ENCODE measurements at places on chromosomes 13 and 19. TPM values are rescaled to one million over a fixed set of nuclear protein-coding genes. Genes with fewer than 3 reads are reported as not detected.

Gene ZNF85
- polyA plus RNA-seq, result 10.7 TPM

Gene ATP4B
- polyA plus RNA-seq, result not detected

Gene ZNF536
- 2.9 TPM for polyA plus RNA-seq

Gene ARL11
- 0.29 TPM for polyA plus RNA-seq

DNA sequence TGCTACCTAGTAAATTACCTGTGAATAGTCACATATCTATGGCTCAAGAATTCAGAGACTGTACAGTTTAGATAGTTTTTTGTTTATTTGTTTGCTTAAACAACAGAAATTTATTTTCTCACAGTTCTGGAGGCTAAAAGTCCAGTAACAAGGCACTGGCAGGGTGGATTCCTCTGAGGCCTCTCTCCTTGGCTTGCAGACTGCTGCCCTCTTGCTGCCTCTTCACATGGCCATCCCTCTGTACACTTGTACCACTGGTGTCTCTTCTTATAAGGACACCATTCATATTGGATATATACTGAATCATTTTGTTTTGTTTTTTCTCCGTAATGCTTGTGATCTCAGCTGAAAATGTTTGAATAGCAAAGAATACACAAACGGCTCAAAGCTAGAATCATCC, 56.4 kb upstream of the MIR17HG start:
- DNase-seq, result no peak

DNA sequence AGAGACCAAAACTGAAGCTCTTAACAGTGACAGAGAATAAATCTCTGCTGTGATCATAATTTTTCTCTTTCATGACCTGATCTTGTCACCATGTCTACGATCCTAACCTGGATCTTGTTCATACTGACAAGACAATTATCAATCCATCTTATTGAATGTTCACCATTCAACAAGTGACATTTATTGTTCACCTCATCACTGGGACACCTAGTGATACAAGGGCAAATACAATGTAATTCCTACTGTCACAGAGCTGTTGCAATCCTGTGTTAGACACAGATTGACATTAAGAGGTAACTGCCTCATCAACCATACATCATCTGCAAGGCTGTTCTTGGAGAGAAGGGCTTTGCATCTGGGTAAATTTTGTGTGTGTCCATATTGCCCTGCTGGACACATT, 942.4 kb upstream of the PRR20A start:
- no peak for DNase-seq

DNA sequence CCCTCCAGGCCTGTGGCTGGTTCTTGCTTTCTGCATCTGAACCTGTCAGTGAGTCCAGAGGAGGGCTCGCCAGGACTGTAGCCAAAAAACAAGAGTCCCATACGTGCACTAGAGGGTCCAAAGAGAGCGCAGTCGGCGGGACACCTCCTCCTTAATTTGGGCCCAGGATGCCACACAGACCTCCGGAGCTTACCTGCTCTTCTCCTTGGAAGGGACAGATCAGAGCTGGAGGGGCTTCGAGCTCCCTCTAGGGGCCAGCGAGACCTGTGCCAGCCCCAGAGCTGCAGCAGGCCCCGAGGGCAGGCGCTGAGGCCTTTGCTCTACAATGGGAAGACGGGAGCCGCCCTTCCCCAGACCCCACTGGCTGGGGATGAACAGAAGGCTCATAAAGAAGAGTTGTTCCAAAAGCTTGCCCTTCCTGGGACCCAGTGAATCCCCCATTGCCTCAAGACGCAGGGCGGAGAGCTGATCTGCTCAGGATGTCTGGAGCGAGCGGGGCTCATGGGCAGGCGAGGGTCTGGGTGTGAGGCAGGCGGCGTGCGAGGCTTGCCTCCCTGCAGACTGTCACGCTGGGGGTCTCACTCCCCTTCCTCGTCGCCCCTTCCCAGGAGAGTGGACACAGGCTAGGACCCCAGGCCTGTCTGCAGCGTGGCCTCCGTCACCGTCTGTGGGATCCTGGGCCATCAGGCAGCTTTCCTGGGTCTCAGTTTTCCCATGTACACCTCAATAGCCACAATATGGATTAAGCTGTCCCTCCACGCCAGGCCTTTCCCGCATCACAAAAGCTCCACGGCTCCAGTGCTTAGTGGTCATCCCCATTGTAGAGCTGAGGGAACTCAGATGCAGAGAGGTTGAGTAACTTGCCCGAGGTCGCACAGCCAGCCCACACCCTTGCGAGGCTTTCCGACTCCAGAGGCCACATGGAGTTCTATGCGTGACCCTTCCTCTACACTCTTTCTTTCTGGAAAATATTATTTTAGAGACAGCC, 46.9 kb upstream of the VSTM2B start:
- DNase-seq, result peak; percentile 27

DNA sequence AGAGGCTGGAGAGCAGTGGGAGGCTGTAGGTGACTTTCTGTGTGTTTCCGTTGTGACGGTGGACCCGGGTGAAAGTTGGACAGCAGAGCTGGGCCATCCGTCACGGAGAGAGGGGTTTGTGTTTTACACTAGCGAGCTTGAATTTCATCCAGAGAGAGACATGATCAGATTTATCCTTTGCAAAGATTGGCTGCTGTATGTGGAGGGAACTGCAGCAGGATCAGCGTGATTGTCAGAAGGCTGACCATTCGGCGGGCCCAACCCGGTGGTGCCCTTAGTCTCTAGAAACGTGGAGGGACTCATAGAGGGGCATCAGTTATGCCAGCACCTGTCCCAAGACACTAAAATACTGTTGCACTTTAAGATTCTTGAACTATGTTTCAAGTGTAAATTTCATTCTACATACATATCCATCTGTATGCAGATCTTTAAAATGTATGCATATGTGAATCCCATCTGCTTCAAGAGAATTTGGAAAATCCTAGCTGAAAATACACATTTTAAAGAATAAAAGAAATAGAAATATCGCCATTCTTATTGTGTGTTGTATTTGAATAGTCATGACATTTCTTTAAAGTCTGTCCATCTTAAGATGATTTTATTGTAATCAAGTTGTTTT, 7.0 kb downstream of the FAM124A start:
- DNase-seq, result no peak

DNA sequence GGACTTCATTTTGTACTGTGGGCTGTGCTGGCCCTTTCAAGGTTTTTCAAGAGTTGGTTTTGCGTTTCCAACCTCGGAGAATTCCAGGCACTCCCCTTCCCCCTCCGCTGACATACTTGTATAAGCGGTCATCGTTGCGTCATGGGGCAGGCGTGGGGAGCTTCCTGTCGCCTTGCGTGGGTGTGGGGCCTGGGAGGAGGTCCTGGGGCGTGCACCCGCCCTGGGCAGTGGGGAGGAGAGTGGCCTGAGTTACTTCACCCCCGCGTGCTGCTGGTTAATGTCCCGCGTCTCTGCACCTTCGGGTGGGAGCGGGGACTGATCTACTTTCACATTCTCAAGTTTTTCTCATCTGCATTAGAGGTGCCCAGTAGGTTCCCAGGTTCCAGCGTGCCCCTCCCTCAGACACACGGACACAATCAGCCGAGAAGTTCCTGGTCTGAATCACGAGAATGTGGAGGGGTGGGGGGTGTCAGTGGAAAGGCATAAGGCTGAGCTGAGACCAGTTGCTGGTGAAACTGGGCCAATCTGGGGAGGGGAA, 4.1 kb downstream of the IER2 start:
- DNase-seq, result peak; percentile 95

GRCh38 chr13:68550330-68550729, 1320.2 kb upstream of the PCDH9 start:
- no peak for DNase-seq
